ENCODE measurements at places on chromosomes 1 and 21.

DNA sequence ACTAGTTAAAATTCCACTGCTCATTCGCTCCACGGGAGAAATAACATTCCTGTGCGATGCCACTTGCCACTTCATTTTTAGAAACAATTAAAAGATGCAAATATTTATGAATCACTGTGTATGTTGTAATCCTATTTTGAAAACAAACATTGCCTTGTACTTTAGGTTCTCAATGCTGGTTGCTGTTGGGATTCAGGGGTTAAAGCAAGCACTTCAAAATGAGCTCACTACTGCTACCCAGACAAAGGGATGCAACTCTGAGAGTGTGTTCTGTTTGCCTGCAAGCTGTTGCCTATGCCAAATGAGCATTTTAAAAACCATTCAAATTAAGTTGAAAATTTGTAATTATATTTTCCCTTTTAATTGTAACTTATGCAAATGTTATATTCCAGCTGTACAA is 87.5 kb downstream of the RWDD3 start:
- no peaks in the 10 kb centered on the region for H3K36me3 ChIP-seq
- H3K4me3 ChIP-seq = no peak overlapping the region
- H3K27ac ChIP-seq = no peak overlapping the region
- no peak for DNase-seq

GRCh38 chr1:206080026-206080820 is 27.2 kb downstream of the RHEX start:
- H3K4me3 ChIP-seq = peak overlapping the region; percentile 39
- peaks cover 22% of the 10 kb centered on the region for H3K4me1 ChIP-seq
- peaks cover under 1% of the 10 kb centered on the region for H3K27me3 ChIP-seq
- no peak for DNase-seq
- no peaks in the 10 kb centered on the region for H3K36me3 ChIP-seq

DNA sequence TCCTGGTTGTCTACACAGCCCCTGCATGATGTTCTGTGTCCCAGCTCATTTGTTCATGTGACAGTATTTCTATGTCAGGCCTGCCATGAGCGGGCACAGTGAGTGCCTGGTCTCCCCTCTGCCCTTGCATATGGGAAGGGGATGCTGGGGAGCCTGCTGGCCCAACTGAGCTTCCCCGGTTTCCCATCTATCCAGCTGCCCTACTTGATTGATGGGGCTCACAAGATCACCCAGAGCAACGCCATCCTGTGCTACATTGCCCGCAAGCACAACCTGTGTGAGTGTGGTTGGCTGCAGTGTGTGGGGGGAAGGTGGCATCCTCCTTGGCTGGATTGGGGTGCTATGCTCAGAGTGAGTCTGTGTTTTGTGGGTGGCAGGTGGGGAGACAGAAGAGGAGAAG is 1.5 kb downstream of the GSTM4 start:
- peaks cover 20% of the 10 kb centered on the region for H3K36me3 ChIP-seq
- peaks cover 41% of the 10 kb centered on the region for H3K4me1 ChIP-seq
- H3K27me3 ChIP-seq = no peaks in the 10 kb centered on the region
- H3K27ac ChIP-seq = no peak overlapping the region
- DNase-seq = no peak

DNA sequence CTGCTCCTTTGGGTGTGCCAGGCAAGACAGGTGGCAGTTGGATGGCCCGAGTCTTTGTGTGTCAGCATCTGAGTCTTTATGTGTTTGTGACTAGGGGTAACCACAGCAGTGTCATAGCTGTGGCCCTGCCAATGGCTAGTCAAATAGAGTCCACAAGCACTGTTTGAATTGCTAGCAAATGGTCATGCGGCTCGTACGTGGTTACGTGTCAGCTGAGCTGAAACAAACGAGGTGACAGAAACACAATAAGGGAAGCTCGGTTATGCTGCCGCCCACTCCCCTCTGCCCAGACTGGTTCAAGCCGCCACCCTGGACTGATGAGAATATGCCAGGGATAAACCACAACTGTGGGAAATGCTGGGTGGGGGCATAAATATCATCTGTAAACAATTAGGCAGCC is 174.3 kb upstream of the LMO4 start:
- H3K4me1 ChIP-seq = peaks cover 14% of the 10 kb centered on the region

GRCh38 chr1:232422898-232423297 is 207.0 kb downstream of the SIPA1L2 start:
- H3K36me3 ChIP-seq = no peaks in the 10 kb centered on the region
- H3K27ac ChIP-seq = no peak overlapping the region
- H3K4me1 ChIP-seq = no peaks in the 10 kb centered on the region
- H3K4me3 ChIP-seq = no peak overlapping the region

GRCh38 chr1:224852901-224853568 is 76.4 kb upstream of the DNAH14 start:
- H3K27ac ChIP-seq = no peak overlapping the region
- peaks cover 12% of the 10 kb centered on the region for H3K27me3 ChIP-seq
- H3K4me3 ChIP-seq = no peak overlapping the region

GRCh38 chr1:151820940-151821339 is 10.7 kb downstream of the RORC start:
- DNase-seq = no peak
- no peaks in the 10 kb centered on the region for H3K27me3 ChIP-seq
- H3K27ac ChIP-seq = no peak overlapping the region
- H3K4me3 ChIP-seq = no peak overlapping the region
- peaks cover 55% of the 10 kb centered on the region for H3K4me1 ChIP-seq

DNA sequence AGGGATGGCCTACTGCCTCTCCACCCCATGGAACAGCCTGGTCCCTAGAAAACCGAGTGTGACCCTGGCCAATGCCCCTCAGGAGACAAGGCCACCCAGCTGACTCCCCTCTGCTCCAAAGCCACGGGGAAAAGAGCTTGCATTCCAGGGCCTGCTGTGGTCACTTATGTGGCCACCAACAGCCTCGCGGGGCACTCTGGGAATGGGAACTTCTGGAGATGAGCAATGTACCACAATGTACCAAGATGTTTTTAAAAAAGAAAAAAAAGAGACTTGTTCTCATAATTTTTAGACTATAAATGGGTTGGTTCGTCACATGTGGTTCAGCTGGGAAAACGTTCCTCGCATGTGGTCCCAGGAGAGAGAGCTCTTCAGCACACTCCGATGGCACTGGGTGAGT is 62.8 kb downstream of the SLC66A1 start:
- DNase-seq = no peak
- peaks cover 52% of the 10 kb centered on the region for H3K4me1 ChIP-seq
- H3K27ac ChIP-seq = peak overlapping the region; percentile 62
- H3K36me3 ChIP-seq = peaks cover 77% of the 10 kb centered on the region
- no peaks in the 10 kb centered on the region for H3K27me3 ChIP-seq
- H3K4me3 ChIP-seq = no peak overlapping the region

GRCh38 chr1:58718435-58718834 is 18.6 kb upstream of the MYSM1 start:
- H3K4me3 ChIP-seq = peak overlapping the region; percentile 50
- H3K36me3 ChIP-seq = no peaks in the 10 kb centered on the region
- H3K4me1 ChIP-seq = peaks cover 13% of the 10 kb centered on the region
- peak overlapping the region; percentile 53 for H3K27ac ChIP-seq

GRCh38 chr1:205440476-205441317 is 15.1 kb downstream of the BLACAT1 start:
- H3K4me3 ChIP-seq = peak overlapping the region; percentile 84
- H3K4me1 ChIP-seq = peaks cover 34% of the 10 kb centered on the region

GRCh38 chr1:88016947-88017346 is 667.1 kb upstream of the PKN2 start:
- no peaks in the 10 kb centered on the region for H3K36me3 ChIP-seq
- H3K27ac ChIP-seq = no peak overlapping the region
- no peaks in the 10 kb centered on the region for H3K4me1 ChIP-seq

DNA sequence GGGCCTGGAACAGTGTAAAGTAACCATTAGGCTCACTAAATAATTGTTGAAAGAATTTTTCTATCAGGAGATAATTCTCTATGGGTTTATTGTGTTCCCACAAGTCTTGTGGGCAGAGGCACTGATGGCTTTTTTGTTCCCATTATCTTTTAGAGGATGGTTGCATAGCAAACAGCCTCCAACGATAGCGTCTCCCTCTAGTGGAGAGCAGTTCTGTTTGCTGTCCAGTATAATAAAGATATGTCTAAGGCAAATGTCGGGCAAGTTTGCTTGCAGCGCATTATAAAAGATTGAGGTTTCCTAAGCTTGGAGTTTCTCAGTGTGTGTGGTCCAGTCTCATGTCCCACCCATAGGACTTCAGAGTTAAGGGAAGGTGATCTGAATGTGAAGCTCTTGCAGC is 1.3 kb upstream of the SLC6A17 start:
- no peak for DNase-seq
- peaks cover 19% of the 10 kb centered on the region for H3K27me3 ChIP-seq
- no peak overlapping the region for H3K4me3 ChIP-seq
